ENCODE measurements at places on chromosomes 1 and 21. TPM values are rescaled to one million over a fixed set of nuclear protein-coding genes. Genes with fewer than 3 reads are reported as not detected.

DNA sequence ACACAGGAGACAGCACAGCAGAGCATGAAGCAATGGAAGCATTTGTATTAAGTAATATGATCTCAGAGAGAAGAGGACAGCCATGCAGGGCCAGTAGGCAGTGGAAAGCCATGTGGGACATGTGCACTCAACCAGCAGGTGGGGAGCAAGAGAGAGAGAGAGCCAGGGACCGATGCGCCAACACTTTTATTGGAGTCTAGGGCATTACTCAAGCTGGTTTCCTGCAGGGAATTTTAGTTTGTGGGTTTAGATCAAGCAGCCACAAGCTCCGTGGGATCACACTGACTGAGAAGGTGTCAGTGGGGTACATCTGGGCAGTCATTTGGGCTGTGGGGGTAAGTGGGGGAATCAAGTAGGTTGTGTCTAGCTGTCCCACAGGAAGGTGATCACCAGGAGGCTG lies 137.1 kb downstream of the PCBP3 start:
- H3K36me3 ChIP-seq = no peaks in the 10 kb centered on the region
- DNase-seq = no peak
- H3K27me3 ChIP-seq = no peaks in the 10 kb centered on the region
- H3K27ac ChIP-seq = no peak overlapping the region
- H3K4me1 ChIP-seq = no peaks in the 10 kb centered on the region

- H3K27me3 ChIP-seq = no peaks in the 10 kb centered on the region
- no peaks in the 10 kb centered on the region for H3K36me3 ChIP-seq
- no peaks in the 10 kb centered on the region for H3K4me1 ChIP-seq
- H3K4me3 ChIP-seq = no peak overlapping the region
Observed at GRCh38 chr1:225572422-225572821, 80.5 kb downstream of the ENAH start.

DNA sequence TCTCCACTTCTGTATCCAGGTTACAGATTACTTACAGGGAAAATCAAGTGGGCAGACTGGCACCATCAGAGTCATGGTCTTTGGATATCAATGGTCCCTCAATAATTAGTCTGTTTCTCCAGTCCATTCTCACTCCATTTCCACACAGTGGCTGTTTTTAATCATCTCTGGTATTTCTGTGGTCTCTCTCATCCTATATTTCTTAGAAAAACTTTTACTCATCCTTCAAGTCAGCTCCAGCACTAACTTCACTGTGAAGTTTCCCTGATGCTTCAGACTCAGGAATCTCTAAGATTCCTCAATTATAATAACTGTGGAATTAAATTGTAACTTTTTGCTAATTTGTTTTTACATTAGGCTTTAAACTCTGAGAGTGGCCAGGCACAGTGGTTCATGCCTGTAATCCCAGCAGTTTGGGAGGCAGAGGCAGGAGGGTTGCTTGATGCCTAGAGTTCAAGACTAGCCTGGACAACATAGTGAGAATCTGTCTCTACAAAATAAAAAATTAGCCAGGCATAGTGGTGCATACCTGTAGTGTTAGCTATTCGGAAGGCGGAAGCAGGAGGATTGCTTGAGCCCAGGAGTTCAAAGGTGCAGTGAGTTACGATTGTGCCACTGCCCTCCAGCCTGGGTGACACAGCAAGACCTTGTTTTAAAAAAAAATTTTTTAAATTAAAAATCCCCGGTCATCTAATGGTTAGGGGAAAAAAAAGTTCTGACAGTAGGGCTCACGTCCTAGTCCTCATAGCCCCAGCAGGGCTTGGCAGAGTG lies 10.6 kb downstream of the CD160 start:
- no peaks in the 10 kb centered on the region for H3K4me1 ChIP-seq
- H3K27ac ChIP-seq = no peak overlapping the region
- H3K4me3 ChIP-seq = no peak overlapping the region
- no peaks in the 10 kb centered on the region for H3K27me3 ChIP-seq

DNA sequence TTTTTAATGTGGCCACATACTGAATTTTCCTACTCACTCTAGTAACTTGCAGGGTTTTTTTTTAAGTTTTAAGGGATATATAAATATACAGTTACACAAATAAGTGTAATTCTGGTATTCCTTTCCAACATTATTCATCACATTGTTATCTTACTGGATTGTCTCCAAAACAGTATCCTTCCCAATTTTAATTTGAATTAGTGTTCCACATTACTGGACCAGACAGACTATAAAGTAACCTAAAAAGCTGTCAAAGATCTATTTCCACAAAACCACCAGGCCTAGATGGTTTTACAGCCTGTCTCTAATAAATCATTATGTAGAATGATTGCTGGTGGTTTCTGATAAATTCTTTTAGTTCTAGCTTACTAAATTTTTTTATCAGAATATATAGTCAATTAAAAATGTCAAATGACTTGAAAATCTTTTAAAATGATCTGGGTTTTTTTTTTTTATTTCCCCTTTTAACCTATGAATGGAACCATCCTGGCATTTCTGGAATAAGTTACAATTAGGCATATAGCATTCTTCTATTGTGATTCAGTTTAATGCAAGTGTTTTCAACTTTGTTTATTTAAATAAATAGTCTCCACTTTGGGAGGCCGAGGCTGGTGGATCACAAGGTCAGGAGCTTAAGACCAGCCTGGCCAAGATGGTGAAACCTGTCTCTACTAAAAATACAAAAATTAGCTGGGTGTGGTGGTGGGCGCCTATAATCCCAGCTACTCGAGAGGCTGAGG lies 59.3 kb downstream of the PACC1 start:
- no peak overlapping the region for H3K27ac ChIP-seq
- H3K27me3 ChIP-seq = no peaks in the 10 kb centered on the region
- H3K36me3 ChIP-seq = peaks cover 97% of the 10 kb centered on the region
- H3K4me1 ChIP-seq = no peaks in the 10 kb centered on the region

DNA sequence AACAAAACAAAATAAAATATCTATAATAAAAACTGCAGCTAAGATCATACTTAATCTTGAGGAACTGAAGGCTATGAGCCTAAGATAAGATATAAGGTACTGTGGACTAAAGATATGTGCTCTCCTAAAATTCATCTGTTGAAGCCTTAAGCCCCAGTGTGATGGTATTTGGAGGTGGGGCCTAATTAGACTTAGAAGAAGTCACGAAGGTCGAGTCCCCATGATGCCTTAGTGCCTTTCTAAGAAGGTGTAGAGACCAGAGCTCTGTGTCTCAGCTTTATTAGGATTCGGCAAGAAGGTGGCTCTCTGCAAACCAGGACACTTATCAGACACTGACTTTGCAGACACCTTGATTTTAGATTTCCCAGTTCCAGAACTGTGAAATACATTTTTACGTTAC lies 622.0 kb upstream of the BRINP3 start:
- no peaks in the 10 kb centered on the region for H3K4me1 ChIP-seq
- no peak overlapping the region for H3K27ac ChIP-seq
- no peaks in the 10 kb centered on the region for H3K27me3 ChIP-seq
- H3K4me3 ChIP-seq = no peak overlapping the region
- no peak for DNase-seq
- H3K36me3 ChIP-seq = no peaks in the 10 kb centered on the region

DNA sequence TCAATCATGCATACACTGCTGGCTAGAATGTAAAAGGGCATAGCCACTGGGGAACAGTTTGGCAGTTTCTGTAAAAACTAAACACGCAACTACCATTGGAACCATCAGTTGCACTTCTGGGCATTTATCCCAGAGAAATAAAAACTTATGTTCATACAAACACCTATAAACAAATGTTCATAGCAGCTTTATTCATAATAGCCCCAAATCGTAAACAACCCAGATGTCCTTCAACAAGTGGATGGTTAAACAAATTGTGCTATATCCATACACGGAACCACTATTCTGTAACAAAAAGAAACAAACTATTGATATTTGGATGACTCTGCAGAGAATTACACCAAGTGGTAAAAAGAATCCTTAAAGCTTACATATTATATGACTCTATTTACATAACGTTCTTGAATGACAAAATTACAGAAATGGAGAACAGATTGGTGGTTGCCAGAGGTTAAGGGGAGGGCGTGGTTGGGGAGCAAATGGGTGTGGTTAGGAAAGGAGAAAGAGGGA lies 22.8 kb downstream of the LACTBL1 start:
- peaks cover 42% of the 10 kb centered on the region for H3K27me3 ChIP-seq
- no peaks in the 10 kb centered on the region for H3K36me3 ChIP-seq
- H3K4me1 ChIP-seq = no peaks in the 10 kb centered on the region
- H3K27ac ChIP-seq = no peak overlapping the region
- no peak overlapping the region for H3K4me3 ChIP-seq

DNA sequence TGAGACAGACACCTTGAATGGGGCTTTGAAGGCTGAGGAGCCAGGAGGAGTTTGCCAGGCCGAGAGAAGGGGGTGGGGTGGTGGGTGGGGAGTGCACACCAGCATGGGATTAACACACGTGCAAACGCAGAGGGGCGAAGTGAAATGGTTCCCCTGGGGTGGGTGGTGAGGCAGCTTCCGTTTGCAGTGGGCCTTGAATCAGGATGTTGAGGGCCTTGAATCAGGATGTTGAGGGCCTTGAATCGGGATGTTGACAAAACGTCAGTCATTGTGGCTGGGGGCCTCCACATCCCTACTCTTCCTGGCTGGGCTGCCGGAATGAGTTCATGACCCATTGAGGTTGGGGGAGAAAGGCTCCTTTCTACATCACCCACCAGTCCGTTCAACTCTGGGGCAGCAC lies 16.6 kb downstream of the LDLRAP1 start:
- H3K27ac ChIP-seq = no peak overlapping the region
- peaks cover 37% of the 10 kb centered on the region for H3K36me3 ChIP-seq
- DNase-seq = no peak
- H3K4me1 ChIP-seq = peaks cover 34% of the 10 kb centered on the region
- no peak overlapping the region for H3K4me3 ChIP-seq

- H3K4me3 ChIP-seq = no peak overlapping the region
- DNase-seq = peak; percentile 82
- no peaks in the 10 kb centered on the region for H3K27me3 ChIP-seq
- peak overlapping the region; percentile 81 for H3K27ac ChIP-seq
Observed at GRCh38 chr1:12177999-12178441, 11.2 kb downstream of the TNFRSF1B start.

- H3K4me3 ChIP-seq = no peak overlapping the region
- H3K36me3 ChIP-seq = no peaks in the 10 kb centered on the region
- H3K27ac ChIP-seq = no peak overlapping the region
Observed at GRCh38 chr1:207463571-207463970, 9.4 kb downstream of the CR2 start.

- no peak overlapping the region for H3K27ac ChIP-seq
- no peaks in the 10 kb centered on the region for H3K4me1 ChIP-seq
- no peaks in the 10 kb centered on the region for H3K36me3 ChIP-seq
Observed at GRCh38 chr1:226344441-226345259, 35.7 kb upstream of the LIN9 start.

GRCh38 chr21:32653326-32653901 lies 41.2 kb upstream of the CFAP298 start:
- no peak overlapping the region for H3K27ac ChIP-seq
- peaks cover 39% of the 10 kb centered on the region for H3K36me3 ChIP-seq
- no peaks in the 10 kb centered on the region for H3K4me1 ChIP-seq
- DNase-seq = no peak
- no peaks in the 10 kb centered on the region for H3K27me3 ChIP-seq

DNA sequence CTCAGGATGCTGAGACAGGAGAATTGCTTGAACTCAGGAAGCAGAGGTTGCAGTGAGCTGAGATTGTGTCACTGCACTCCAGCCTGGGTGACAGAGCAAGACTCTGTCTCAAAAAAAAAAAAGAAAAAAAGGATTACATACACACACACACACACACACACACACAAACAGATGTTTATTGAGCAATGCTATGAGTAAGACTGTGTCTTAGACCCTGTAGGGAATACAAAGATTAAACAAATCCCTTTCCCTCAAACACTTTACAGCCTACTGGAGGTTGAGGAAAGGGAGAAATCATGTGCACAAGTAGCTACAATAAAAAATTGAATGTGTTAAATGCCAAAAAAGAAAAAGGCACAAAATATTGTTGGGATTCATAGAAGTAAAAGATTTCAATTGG lies 58.1 kb downstream of the RPAP2 start:
- no peak overlapping the region for H3K4me3 ChIP-seq
- DNase-seq = no peak
- no peak overlapping the region for H3K27ac ChIP-seq
- peaks cover 24% of the 10 kb centered on the region for H3K36me3 ChIP-seq
- H3K4me1 ChIP-seq = no peaks in the 10 kb centered on the region

GRCh38 chr1:235074523-235075047 lies 54.1 kb downstream of the TOMM20 start:
- H3K36me3 ChIP-seq = no peaks in the 10 kb centered on the region
- H3K27ac ChIP-seq = peak overlapping the region; percentile 91
- H3K27me3 ChIP-seq = no peaks in the 10 kb centered on the region
- H3K4me1 ChIP-seq = peaks cover 60% of the 10 kb centered on the region

DNA sequence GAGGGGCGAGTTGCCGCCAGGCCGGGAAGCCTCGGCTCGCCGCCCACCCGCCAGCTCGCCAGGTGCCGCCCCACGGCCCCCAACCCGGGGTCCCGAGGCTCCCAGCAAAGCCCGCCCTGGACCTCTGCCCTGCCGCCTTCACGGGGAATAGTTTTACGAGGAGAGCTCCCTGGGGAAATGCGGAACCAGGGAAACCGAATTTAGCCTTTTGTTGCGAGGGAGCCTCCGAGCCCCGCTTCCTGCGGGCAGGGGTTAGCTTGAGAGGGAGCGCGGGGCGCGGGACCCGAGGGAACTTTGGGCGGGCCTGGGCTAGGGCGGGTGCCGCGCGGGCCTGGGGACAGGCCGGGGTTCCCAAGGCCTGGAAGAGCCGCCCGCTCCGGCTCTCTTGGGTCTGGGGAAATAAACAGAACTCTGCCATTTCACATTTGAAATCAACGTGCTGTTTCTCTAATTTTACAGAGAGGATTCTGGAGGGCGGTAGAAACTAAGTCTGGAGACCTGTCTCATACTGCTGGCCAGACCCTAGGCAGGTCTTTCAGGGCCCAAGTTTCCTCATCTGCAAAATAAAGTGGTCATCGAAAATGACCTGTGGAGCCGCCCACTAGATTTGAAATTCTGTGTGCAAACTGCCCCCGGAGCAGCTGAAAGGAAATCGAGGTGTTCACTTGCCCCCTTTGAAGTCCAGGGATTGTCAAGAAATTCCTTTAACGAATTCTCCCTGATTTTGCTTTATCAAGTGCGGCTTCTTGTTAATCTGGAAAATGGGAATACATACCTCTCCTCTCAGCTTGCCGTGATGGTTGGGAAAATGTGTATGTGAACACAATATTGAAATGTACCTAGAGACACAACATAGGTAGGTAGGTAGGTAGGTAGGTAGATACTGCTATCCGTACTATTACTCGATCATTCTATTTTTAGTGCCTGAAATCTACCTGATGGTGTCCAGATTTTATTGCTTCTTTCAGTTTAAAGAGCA lies 749 bp upstream of the GLUL start:
- H3K36me3 ChIP-seq = peaks cover 25% of the 10 kb centered on the region
- peak; percentile 83 for DNase-seq
- peak overlapping the region; percentile 99 for H3K27ac ChIP-seq
- H3K27me3 ChIP-seq = no peaks in the 10 kb centered on the region
- peak overlapping the region; percentile 94 for H3K4me3 ChIP-seq
- H3K4me1 ChIP-seq = peaks cover 44% of the 10 kb centered on the region

- H3K4me3 ChIP-seq = no peak overlapping the region
- no peaks in the 10 kb centered on the region for H3K27me3 ChIP-seq
- DNase-seq = no peak
- peaks cover 41% of the 10 kb centered on the region for H3K36me3 ChIP-seq
- no peak overlapping the region for H3K27ac ChIP-seq
- H3K4me1 ChIP-seq = peaks cover 4% of the 10 kb centered on the region
Observed at GRCh38 chr1:113895098-113895497, 7.7 kb upstream of the BCL2L15 start.

The NGF gene
- 1.0 TPM for total RNA-seq

The KDF1 gene
- total RNA-seq = 10.5 TPM

The GIPC2 gene
- 4.1 TPM for total RNA-seq

The CLK2 gene
- 51.2 TPM for total RNA-seq

The SYNJ1 gene
- total RNA-seq = 22.1 TPM

The SLFNL1 gene
- total RNA-seq = 2.8 TPM
